ENCODE measurements at places on chromosomes 16 and 17.

- DNase-seq, result no peak
Observed at GRCh38 chr16:83392743-83393142, 415.0 kb upstream of the HSBP1 start.

DNA sequence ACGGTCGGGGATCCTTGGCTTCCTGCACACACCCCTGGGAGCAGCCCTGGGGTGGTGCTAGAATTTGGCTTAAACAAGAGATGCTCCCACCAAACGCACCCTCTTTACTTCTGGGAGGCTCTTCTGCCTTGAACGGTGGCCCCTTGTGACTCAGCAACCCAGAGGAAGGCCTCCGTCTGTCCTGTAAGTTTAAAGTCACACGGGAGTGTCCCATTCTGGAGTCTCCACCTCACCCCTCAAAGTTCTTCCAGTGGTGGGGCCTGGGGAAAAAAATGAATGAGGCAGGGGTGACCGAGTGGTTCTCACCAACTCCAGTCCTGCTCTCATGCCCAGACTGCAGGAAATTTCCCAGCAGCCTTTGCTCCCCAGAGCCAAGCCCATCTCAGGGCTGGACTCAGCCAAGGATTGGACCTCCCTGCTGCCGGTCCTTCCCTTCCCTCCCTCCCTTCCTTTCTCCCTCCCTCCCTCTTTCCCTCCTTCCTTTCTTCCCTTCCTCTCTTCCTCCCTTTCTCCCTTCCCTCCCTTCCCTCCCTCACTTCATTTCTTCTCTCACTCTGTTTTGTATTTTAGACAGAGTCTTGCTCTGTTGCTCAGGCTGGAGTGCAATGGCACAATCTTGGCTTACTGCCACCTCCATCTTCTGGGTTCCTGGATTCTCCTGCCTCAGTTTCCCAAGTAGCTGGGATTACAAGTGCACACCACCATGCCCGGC lies 11.4 kb downstream of the ITGAD start:
- no peak for DNase-seq

DNA sequence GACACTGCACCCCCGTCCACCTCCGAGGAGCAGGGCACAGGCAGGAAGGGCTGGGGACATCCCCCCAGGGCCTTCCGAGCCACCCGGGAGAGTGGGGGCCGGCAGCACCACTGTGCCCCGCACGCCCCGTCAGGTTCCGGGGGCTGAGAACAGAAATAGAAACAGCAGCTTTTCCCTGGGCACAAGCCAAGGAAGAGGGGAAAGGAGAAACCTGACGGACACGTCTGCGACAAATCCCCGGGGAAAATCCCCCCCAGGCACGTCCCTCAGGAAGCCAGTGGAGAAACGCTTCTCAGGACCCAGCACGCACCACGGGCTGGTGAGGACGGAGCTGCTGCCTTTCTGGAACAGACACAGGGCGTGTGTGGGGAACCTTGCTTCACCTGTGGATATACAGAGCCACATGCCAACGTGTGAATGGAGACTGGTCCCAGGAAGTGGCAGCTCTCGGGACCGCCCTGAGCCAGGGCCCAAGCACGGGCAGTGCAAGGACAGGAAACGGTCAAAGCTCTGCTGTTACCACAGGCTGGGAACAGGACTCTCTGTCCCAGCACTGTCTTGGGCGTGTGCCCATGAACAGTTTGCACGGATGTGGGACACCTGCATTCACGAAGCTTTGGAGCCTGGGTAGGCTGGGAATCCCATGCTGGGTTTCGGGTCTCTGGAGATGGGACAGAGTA lies 1.2 kb upstream of the TMEM204 start:
- no peak for DNase-seq

GRCh38 chr16:62543516-62543915 lies 507.3 kb upstream of the CDH8 start:
- DNase-seq, result no peak

DNA sequence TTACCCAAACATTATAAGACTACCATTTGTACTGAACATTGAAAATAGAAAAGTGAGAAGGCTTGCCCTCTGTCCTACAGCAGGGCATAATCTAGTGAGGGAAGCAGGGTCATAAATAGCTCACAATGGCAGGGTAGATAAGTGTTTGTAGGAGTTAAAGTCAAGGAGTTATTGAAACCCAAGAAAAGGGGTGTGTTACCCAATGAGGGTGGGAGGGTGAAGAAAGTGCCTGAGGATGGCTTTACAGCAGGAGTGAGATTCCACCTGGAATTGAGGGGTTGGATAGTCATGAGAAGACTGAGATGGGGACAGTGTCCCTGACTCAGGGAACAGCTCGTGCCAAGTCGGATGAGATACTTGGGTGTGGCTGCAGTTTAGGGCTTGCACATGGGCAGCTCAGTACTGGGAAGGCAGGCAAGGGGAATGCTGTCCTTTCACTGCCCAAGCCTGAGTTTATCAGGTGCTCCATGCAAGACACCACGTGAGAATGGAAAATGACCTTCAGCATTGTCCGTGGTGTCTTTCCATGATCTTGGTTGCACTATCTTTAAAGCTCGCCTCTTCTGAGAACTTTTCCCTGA lies 393.2 kb upstream of the MAF start:
- DNase-seq, result no peak
